Sigmoid colon (tissue), 7 donors: ENCODE measurements at places on chromosomes 6 and 20.
A peak's percentile ranks its signal among the peaks of the same experiment; 100 is the strongest.

DNA sequence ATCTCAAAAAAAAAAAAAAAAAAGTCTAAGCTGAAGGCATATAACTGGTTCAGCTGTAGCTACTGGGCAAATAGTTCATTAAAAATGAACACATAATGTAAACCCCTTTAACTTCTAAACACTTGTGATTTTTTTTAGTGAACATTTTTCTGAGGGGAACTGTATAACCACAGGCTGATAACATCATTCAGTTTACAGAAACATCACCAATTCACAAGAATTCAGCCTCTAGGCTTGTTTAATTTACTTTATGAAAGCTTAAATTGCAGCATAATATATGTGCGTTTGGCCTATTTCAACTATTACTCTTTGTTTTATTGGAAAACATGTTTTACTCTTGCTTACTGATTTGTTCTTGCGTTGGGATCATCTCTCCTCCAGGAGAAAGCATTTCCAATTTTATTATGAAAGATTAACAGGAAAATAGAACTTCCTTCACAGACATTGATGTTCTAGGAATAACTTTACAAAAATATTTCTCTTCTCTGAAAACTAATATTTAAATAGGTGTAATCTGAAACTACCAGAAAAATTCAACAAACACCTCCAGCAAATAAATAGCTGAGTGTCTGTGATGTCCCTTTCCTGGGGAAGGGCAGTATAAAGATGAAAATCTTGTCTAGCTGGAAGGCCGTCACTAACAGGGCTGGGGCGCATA is 284.5 kb downstream of the UST start:
- DNase-seq: no peak
- no peaks in the 10 kb centered on the region for H3K27me3 ChIP-seq
- peaks cover 31% of the 10 kb centered on the region for H3K4me1 ChIP-seq

GRCh38 chr6:40779409-40779808 is 192.2 kb upstream of the LRFN2 start:
- no peaks in the 10 kb centered on the region for H3K27me3 ChIP-seq
- no peaks in the 10 kb centered on the region for H3K4me1 ChIP-seq
- no peak overlapping the region for H3K27ac ChIP-seq
- H3K4me3 ChIP-seq: no peak overlapping the region

DNA sequence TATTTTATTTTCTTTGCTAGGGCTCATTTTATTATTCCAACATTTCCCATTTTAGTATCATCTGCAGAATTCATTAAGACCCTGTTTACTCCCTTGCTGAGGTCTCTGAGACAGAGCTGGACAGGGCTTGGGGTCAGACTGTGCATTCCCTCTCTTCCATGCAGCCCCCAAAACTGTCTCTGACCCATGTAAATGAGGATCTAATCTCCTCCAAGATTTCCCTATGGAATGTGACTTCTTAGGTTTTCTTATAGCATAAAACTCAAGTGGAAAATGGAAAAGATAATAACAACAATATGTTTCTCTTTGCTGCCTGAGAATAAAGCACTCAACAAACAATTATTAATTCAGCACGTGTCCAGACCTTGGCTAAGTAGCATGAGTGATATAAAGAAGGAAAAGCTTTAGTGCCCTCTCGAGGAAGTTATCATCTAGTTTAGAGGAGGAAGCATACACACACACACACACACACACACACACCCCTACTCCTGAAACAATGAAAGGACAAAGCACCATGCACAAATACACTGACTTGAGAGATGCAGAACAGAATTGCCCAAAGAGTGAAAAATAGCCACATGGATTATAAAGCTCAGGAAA is 815.5 kb downstream of the BCKDHB start:
- H3K27ac ChIP-seq: no peak overlapping the region
- no peak overlapping the region for H3K4me3 ChIP-seq
- H3K4me1 ChIP-seq: peaks cover 19% of the 10 kb centered on the region
- H3K36me3 ChIP-seq: no peaks in the 10 kb centered on the region
- no peaks in the 10 kb centered on the region for H3K27me3 ChIP-seq

GRCh38 chr20:21272679-21273078 is 30.5 kb upstream of the XRN2 start:
- H3K27me3 ChIP-seq: no peaks in the 10 kb centered on the region
- H3K4me3 ChIP-seq: no peak overlapping the region
- no peak overlapping the region for H3K27ac ChIP-seq
- no peaks in the 10 kb centered on the region for H3K36me3 ChIP-seq

DNA sequence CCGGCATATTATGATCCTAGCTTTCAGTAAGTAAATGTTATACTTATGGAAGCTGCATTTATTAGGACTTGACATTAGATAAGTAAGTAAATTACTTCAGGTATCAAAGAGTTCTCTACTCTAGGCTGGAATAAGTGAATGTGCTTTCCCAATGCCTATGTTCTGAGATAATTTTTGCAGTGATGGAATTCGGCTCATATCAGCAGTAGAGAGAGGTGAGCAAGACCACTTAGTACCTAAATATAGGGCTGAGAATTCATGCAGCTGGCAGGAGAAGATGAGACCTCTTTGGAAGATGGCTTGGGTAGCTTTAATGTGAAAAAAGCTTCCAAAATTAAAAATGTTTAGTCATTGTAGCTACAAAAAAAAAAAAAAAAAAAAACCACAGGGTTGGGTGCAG is 13.3 kb upstream of the BEND3 start:
- DNase-seq: no peak
- no peak overlapping the region for H3K27ac ChIP-seq
- H3K4me1 ChIP-seq: no peaks in the 10 kb centered on the region
- H3K27me3 ChIP-seq: no peaks in the 10 kb centered on the region
- H3K36me3 ChIP-seq: no peaks in the 10 kb centered on the region

DNA sequence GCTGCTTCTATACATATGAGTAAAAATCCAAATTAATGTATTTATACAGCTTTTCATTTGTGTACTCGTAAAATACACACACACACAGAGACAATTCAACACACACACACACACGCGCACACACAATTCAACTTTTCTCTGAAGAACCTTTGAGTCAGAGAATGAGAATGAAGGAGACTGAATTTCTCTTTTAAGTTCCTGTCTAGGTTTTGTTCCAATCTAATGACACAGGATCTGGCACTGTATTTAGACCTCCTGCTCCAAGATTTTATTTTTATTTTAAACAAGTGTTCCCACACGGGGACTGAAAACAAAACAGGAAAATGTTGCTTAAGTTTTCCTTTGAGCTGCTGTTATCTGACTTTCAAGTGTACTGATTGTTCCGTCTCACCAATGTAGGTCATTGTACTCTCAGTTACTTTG is 250.8 kb downstream of the LAMA2 start:
- no peaks in the 10 kb centered on the region for H3K27me3 ChIP-seq
- H3K36me3 ChIP-seq: no peaks in the 10 kb centered on the region
- no peak overlapping the region for H3K4me3 ChIP-seq
- H3K4me1 ChIP-seq: no peaks in the 10 kb centered on the region
- peak overlapping the region; percentile 75 for H3K27ac ChIP-seq

DNA sequence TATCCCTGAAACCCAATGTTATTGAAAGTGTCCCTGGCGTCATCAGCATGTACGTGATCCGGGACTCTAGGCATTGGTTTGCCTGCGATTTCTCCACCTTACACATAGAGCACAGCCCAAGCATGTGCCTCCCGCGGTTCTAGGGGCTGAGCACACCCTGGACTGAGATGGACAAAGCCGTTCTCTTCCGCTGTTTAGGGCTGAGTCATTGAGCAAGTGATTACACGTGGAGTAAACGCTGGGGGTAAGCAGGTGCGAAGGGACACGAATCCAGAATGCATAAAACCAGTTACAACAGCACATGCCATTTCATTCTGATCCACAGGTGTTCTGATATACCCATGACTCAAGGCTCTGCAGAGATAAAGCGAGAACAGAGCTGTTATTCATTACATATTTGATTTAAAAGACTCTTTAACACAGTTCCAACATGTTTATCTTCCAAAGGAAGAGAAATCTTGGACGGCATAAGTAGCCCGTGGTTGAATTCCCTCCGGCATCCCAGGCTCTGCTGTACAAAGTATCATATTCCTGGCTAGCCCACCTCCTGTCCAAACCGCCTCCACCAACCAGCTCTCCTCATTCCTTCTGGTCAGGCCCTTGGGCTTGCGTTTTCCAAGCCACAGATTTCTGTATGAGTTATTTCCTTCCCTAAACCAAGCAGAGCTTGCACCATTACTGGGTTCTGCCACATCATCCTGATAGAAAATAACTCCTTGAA is 36.1 kb upstream of the THBS2 start:
- peak overlapping the region; percentile 8 for H3K27ac ChIP-seq
- H3K4me3 ChIP-seq: no peak overlapping the region
- peak; percentile 81 for DNase-seq
- H3K36me3 ChIP-seq: no peaks in the 10 kb centered on the region
- no peaks in the 10 kb centered on the region for H3K27me3 ChIP-seq
- H3K4me1 ChIP-seq: no peaks in the 10 kb centered on the region

DNA sequence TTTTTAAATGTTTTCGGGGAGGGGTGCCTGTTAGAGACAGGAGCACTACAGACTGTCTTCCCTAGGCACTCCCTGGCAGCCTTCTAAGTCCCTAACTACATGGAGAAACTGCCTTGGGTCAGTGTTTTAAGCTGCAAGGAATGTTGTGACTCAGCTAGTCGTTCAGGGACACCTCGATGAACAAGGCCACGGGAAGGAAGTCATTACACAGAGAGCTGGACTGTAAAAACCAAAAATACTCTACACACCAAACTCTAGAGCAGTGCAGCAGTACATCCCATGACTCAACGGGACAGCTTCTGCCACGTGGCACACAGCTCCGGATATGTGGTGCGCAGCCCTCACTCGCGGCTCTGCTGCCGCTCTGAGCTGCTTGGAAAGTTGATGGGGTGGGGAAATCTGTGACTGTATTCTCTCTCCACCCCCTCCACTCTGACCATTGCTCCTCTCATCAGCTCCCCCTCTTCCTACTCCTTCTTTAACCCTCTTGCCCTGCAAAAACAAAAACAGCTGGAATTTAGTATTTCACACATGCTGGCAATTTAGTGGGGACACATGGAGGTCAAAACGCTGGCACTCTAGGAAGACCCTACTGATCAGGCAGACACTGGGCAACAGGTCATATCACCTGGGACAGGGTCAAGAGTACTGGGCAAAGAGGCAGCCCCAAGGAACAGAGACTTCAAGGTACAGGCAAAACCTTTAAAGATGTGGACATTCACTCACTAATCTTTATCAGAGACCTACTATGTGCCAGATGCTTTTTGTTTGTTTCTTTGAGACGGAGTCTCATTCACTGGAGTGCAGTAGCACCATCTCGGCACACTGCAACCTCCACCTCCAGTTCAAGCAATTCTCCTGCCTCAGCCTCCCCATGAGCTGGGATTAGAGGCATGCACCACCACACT is 10.9 kb upstream of the LPIN3 start:
- no peaks in the 10 kb centered on the region for H3K36me3 ChIP-seq
- no peaks in the 10 kb centered on the region for H3K27me3 ChIP-seq
- peak overlapping the region; percentile 73 for H3K27ac ChIP-seq

DNA sequence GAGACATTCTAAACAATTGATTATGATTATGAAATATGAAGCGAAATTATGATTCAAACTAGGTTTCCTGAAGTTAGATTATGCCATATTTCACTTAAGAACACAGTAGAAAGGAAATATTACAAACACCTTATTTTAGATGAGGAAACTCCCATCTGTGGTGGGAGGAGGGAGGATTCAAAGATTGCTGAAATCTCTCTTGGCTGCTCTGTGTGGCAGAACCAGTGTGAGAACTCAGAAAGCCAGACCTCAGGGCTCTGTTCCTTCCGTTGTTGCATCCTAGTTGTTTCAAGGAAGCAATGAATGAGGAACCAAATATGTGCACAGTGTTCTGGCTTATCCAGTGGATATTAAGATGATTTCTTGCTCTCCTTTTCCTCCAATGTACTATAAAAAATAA is 2.1 kb downstream of the TAAR5 start:
- no peaks in the 10 kb centered on the region for H3K27me3 ChIP-seq
- H3K4me1 ChIP-seq: no peaks in the 10 kb centered on the region
- no peak overlapping the region for H3K27ac ChIP-seq
- H3K4me3 ChIP-seq: no peak overlapping the region

DNA sequence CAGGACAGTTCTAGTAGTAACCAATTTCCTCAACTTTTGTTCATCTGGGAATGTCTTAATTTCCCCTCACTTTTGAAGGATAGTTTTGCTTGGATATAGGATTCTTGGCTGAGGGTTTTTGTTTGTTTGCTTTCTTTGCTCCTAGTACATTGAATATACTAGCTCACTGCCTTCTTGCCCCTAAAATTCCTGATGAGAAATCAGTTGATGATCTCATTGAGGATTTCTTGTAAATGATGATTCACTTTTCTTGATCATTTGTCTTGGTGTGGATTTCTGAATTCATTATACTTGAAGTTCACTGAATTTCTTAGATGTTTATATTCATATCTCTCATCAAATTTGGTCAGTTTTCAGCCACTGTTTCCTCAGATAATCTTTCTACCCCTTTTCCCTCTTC is 49.1 kb upstream of the PRDM1 start:
- no peaks in the 10 kb centered on the region for H3K4me1 ChIP-seq
- no peak overlapping the region for H3K4me3 ChIP-seq
- no peaks in the 10 kb centered on the region for H3K27me3 ChIP-seq
- no peaks in the 10 kb centered on the region for H3K36me3 ChIP-seq

GRCh38 chr20:661474-662270 is 8.7 kb upstream of the SRXN1 start:
- H3K4me1 ChIP-seq: no peaks in the 10 kb centered on the region
- H3K27ac ChIP-seq: no peak overlapping the region
- DNase-seq: no peak
- H3K27me3 ChIP-seq: peaks cover 52% of the 10 kb centered on the region
- no peak overlapping the region for H3K4me3 ChIP-seq

DNA sequence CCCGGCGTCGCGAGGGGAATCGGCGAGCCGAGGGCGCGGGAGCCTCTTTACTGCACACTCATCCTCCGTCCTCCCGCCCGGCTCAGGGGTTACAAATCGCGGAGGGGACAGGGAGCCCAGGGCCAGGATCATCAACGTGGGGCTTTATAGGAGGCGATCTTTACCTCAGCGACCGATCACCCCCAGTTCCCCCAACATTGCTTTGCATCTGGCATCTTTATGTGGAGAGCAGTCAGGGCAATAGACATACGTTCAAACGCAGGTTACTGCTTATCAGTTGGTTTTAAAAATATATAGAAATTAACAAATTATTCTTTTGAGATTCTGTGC is 634 bp downstream of the HSF2 start:
- H3K36me3 ChIP-seq: no peaks in the 10 kb centered on the region
- no peak for DNase-seq
- no peaks in the 10 kb centered on the region for H3K27me3 ChIP-seq
- H3K4me1 ChIP-seq: peaks cover 40% of the 10 kb centered on the region
- peak overlapping the region; percentile 67 for H3K4me3 ChIP-seq
- H3K27ac ChIP-seq: peak overlapping the region; percentile 88

DNA sequence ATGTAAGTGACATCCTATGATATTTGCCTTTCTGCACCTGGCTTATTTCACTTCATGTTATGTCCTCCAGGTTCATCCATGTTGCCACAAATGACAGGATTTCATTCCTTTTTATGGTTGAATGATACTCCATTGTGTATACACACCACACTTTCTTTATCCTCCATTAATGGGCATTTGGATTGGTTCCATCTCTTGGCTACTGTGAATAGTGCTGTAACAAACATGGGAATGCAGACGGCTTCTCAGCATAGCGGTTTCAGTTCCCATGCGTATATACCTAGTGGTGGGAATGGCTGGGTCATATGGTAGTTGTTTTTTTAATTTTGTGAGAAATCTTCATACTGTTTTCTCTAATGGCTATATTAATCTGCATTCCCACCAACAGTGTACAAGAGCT is 14.8 kb downstream of the MTHFD1L start:
- H3K4me3 ChIP-seq: no peak overlapping the region
- no peaks in the 10 kb centered on the region for H3K36me3 ChIP-seq
- DNase-seq: no peak
- no peaks in the 10 kb centered on the region for H3K4me1 ChIP-seq
- H3K27me3 ChIP-seq: no peaks in the 10 kb centered on the region
